ENCODE measurements at places on chromosomes 7 and 10.

DNA sequence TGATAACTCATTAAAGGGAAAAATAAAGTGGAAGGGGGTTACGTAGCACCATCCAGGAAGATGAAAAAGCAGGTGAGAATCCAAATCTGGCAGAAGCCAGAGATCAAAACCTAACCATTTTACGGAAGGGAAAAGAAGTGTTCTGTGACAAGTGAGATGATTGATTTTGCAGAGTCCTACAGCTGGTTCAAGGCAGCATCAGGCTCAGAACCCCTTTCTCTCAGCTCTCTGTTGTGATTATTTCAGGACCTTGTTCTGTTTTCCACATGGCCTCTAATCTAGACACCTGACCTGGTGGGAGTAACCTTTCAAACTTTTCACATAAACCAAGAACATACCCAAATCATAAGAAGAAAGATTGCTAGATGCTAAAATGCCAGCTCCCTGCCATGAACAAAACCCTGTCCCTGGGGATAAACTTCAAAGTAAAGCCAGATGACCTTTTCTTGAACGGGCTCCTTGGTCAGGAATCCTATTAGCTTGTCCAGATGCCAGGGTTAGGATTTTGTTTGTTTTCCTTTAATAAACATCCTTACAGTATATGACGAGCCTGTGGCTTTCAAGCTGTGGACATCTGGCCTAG lies 5.9 kb downstream of the DUSP5 start:
- DNase-seq = no peak

DNA sequence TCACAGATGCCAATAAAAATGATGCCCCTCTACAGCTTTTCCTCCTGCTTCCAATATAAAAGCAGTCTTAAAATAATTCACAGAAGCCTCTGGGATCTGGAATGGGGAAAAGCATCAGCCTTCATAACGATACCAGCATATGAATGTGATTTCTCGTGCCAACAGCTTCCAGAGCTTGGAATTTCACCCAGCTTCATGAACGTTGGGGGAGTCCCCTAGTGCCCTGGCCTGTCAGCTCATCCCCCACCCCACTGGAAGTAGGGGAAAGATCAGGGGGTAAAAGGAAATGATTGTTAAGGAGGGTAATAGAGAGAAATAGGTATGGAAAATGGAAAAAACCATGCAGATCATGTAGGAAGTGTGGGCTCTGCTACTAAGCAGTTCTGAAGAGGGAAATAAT lies 253.6 kb downstream of the INHBA start:
- no peak for DNase-seq

- DNase-seq = no peak
These were observed 11.3 kb downstream of the CHCHD3 start for GRCh38 chr7:133070562-133070961.

- no peak for DNase-seq
These were observed 138.0 kb downstream of the TACC2 start for GRCh38 chr10:122126763-122127659.

DNA sequence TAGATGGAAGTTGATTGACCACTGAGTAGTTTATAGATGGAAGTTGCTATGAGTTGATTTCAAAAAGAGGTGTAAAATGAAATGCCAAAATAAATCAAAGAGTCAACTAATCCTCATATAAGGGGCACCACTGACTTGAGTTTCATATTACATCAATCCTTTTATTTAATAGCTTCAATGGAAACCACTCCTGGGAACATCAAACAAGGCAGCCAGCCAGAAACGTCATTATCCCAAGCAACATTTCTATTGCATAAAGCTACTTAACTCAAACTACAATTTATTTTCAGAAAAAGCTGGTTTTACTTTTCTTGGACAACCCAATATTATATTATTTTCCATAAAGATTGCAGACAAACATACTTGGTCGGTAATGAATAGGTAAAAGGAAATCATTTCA lies 162.1 kb downstream of the TSPAN12 start:
- DNase-seq = no peak

DNA sequence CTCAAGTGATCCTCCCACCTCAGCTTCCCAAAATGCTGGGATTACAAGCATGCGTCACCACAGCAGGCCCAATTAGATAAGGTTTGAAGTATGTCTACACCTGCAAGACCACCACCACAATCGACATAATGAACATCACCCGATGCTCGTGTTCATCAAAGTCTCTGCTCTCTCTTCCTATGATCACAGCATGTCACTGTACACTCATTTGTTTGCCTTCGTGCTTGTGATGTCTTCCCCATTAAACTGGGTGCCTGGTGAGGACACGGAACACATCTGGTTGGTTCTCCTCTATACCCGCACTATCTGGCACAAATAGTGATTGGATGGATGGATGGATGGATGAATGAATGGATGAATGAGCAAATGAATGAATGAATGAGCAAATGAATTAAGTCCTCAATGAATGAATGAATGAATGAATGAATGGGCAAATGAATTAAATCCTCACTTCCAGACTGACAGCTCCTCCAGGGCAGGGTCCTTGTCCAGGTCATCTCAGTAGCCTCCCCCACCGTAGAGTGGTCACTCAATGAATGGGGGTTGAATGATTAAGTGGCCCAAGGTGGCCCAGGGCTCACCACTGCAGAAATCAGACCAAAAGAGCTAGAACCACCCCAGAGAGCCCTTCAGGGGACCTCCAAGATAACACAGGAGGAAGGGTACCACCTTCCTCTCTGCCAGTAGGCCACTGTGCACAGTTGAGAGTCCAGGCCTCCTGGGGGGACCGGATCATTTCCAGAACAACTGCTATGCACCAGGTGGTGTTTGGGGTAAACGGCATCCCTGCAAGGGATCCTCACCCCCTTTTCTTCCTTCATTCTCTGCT lies 101.9 kb upstream of the TNRC18 start:
- peak; percentile 41 for DNase-seq

GRCh38 chr7:105097619-105098018 lies 83.6 kb downstream of the KMT2E start:
- DNase-seq = no peak

All from SK-N-SH (cell line).